ENCODE measurements at places on chromosomes 5 and 9.

GRCh38 chr5:59521476-59521875 lies 372.1 kb downstream of the PDE4D start:
- no peak for DNase-seq

GRCh38 chr5:59685793-59686192 lies 207.7 kb downstream of the PDE4D start:
- no peak for DNase-seq

- no peak for DNase-seq
Observed at GRCh38 chr9:123669346-123669745, 260.6 kb downstream of the DENND1A start.

DNA sequence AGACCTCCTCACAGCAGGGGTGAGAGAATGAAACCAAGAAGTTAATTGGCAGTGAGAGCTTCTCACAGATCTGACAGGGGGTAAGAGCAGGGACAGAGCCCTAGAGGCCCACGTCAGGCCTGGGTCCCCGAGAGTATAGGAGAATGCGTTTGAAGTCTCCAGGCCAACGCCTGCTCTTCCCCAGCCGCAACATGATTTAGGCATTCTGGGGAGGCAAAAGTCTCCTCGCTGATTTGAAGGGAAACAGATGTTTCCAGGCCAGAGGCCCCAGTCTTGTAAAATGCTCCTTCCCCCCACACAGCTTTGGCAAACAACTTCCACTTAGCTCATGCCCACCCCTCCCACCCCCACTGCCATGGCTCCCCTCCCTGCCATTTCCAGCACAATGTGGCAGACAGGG lies 239.2 kb upstream of the TRIM32 start:
- DNase-seq, result no peak

DNA sequence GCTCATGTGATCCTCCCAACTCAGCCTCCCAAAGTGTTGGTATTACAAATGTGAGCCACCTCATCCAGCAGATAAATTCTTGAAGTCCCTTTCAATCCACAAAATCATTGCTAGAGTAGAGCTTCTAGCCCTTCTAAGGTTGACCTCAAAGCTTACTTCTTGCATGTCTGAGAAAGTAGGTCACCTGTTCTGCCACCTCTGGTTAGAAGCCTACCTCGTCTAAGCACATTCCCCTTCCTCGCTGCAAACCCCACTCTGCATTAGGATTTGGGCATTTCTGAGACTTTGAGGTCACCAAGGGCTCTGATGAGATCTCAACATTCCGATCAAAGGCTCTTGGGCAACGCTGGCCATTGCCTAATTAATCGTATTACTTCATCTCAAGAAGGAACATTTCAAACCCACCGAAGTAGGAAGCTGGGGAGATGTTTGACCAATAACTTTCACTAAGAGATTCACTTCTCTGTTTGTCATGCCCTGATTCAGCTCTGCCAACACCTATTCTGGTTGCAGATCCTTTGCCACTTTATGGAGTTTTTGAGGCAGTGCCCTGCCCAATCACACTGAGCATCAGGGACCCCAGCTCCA lies 8.6 kb downstream of the ADAM19 start:
- DNase-seq, result no peak

- DNase-seq, result no peak
Observed at GRCh38 chr5:107542831-107543231, 127.9 kb downstream of the EFNA5 start.

GRCh38 chr9:86516564-86516963 lies 162.4 kb upstream of the TUT7 start:
- DNase-seq, result no peak

DNA sequence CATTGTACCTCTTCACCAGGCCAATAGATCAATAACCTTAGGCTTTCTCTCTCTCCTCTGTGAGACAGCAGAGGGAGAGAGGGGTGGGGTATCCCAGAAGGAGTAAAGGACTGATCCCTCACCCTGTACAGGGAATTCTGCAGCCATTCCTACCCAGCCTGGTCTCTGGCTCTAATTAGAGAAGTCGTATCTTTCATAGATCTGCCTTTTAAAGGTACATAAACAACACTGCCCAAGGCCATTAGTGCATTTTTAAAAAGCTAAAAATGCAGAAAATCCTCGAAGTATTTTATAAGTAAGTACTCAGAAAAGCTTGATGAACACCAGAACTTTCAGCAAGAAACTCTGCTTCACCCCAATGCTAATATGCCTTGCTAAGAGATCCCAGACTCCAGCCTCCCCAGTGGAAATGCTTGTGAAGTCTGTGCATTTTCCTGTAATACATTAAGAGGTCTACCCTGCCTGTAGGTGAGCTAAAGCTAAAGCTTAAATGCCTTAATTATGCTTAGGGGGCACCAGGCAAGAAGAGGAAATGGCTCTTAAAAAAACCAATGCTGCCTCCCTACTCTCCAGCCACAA lies 200.0 kb upstream of the ANKRD55 start:
- no peak for DNase-seq

DNA sequence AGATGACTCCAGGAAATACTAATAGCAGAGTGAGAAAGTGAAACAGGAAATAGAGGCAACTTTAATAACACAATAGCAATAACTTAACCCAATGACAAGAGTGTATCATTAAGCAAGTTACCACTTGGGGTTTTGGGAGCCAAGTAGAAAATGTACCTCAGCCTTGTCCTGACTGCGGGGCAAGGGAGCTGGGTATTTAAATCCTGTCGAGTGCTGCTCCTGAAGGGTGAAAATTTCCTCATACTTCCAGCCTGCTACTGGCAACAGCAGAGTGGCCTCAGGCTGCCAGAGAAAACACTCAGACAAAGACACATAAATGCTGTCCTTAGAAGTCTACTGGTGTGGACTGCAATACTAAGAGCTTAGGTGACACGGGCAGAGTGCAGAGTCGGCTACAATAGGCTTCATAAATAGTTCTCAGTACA lies 112.5 kb upstream of the EMB start:
- no peak for DNase-seq

DNA sequence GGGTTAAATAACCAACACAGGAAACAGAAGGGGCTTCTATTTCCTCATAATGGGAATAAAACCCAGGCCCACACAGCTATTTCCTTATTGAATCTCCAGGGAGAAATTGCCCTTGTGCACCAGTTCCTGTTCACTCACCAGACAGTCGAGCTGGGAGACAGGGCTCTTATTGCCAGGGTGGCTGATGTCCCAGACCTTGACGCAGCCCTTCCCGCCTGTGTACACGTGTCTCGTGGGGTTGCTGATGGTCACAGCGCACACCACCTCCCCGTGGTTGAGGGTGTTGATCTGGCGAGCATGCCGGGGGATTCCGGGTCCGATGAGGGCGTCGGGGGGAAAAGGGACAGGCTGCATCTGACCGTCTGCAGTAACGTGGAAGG lies 96.5 kb downstream of the TLE1 start:
- DNase-seq, result no peak

DNA sequence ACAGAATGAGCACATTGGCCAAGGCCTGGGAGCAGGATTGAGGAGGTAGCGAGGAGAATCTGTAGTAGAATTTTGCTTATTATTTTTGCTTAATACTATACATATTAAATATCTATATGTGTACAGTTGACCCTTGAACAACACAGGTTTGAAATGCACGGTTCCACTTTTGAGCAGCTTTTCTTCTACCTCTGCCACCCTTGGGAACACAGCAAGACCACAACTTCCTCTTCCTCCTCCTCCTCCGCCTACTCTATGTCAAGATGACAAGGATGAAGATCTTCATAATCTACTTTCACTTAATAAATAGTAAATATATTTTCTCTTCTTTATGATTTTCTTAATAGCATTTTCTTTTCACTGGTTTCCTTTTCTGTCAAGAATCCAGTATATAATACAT lies 541.4 kb downstream of the KCTD16 start:
- no peak for DNase-seq

DNA sequence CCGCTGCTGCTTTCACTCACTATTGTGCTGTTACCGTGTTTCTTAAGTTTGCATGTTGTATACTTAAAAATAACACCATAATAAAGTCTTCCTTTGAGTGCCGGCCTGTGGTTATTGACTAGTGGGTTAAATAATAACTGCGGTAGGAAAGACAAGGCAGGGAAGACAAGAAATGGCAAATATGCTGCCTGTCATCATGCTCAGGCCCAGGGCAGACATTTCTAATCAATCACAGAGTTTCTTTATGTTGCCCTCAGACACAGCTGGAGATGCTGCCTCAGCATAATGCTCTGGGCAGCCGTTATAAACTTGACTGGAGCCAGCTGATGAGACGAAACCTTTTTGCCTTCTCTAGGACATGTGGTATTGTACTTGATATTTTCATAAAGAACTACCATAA lies 215.0 kb downstream of the GAPVD1 start:
- DNase-seq, result no peak

Measured in activated naive CD4-positive, alpha-beta T cell treated with Interleukin-2 at 50 U/mL for 16 hours (primary cell).